HCT116 (cell line): ENCODE measurements at places on chromosomes 5 and 9. TPM values are rescaled to one million over a fixed set of nuclear protein-coding genes. Genes with fewer than 3 reads are reported as not detected.

DNA sequence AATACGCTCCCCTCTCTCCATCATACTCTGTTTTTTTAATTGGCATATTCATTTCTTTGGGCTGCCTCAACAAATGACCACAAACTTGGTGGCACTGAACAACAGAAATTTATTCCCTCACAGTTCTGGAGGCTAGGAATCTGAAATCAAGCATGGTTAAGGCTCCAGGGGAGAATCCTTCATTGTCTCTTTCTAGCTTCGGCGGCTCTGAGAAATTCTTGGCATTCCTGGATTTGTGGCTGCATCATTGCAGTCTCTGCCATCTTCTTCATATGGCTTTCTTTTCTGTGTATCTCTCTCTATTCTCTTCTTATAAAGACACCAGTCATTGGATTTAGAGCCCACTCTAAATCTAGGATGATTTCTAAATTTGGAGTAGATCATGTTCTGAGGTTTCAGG is 10.9 kb upstream of the SLC24A2 start:
- no peak for DNase-seq

DNA sequence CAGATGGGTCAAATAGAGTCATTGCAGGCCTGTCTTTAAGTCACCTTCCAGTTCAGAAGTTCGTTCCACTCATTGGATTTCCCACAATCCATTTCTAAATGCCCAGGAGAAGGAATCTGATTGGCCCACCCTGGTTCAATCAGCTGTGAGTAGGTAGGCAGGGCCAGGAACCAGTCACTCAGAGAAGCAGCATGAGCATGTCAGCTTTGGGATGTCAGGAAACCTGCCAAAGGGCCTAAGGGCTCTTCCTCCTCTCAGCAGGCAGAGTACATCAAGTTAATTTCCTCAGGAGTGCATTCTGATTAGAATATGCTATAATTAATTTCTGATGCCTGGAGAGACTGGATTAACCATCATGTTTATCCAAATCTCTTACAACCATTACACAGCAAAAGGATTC is 412.9 kb upstream of the CCNH start:
- DNase-seq: no peak

DNA sequence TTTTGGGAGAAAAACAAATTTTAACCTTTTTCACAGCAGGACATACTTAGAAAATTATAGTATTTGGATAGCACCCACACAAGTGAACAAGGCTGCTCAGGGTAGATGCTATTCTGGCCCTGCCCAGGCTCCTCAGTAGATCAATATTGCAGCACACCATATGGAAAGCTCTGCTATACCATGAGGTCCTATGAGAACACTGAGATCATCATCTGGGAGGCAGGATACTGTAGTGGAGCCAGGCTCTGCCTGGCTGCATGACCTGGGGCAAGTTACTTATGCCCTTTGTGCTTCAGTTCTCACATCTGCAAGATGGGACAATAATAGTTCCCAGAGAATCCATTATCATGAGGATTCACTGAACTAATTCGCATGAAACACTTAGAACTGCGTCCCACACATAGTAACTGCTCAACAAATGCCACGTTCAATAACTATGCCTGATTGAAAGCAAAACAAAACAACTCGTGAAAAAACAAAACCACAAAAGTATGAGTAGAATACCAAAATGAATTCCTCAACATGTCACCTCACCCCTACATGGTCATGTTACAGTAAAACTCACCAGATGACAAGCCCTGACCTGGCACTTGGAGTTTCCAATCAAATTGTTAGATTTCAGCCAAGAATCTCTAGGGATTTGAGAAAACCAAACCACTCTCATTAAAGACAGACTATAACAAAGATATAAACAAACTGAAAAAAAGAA is 31.9 kb downstream of the ARSB start:
- no peak for DNase-seq

GRCh38 chr9:88890546-88890945 is 100.7 kb upstream of the S1PR3 start:
- no peak for DNase-seq

- no peak for DNase-seq
Measured at GRCh38 chr5:149324641-149325040, 20.7 kb upstream of the GRPEL2 start.

PCDHGA6 gene
- 0.07 TPM for total RNA-seq
